ENCODE measurements at places on chromosomes 6 and 20.

DNA sequence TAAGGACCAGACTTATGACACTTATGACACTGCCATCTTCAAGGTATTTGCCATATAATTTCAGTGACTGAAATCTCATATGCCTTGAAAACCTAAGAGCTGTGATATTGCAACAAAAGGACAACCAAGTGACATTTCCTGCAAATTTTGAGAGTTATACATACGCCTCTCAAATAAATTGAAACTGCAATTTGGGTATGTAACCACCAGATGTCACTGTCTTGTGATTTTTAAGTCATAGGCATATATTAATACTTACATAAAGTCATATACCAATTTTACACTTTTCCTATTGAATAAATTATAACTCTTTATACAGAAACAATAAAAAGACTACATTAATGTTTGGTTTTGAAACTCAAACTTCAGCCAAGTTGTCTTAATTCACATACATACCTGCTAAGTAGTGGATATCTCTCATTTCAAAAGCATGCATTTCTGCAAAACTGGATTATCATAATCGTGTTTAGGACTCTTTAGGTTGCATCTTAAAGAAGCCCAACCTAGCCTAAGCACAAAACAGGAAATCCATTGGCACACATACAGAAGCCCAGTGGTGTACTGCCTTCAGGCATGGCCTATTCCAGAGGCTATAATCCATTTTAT lies 180.2 kb downstream of the PACRG start:
- no peak for DNase-seq

DNA sequence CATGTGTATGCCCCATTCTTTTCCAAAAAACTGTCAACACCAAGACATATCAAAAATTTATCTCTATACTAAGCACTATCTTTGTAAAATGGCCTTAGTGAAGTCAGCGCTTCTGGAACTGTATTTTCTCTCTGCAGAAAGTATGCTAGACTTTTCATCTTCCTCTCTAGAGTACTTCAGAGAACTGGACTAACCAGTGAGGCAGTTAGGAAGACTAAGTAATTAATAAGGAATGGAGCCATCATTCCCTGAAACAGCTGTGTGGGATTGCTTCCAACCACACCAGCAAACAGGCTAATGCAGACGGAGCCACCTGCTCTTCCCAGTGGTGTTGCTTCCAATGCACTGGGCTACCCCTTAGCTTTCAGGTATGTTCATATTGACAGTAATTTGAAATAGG lies 169.1 kb upstream of the FUT9 start:
- no peak for DNase-seq

- DNase-seq, result no peak
Observed at GRCh38 chr6:150676344-150676743, 76.7 kb downstream of the PLEKHG1 start.

GRCh38 chr6:45002390-45003105 lies 325.6 kb upstream of the RUNX2 start:
- no peak for DNase-seq

DNA sequence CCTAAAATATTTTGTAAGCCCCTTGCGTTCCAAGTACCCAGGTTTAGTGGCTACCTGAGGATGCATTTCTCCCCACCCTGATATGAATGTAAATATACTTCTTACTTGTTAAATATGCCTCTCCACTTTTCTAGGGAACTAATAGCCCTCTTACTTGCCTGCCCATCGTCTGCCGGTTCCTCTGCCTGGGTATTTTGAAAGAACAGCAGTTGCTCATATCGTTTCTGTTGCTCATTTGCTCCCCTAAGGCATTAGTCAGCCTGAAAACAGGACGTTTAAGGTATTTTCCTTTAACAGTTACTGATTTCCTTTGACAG lies 141.3 kb upstream of the CARMIL1 start:
- no peak for DNase-seq

- DNase-seq, result no peak
Observed at GRCh38 chr6:10248378-10248843, 166.5 kb downstream of the TFAP2A start.
